Activated naive CD4-positive, alpha-beta T cell treated with anti-CD3 and anti-CD28 coated beads for 36 hours (primary cell): ENCODE measurements at places on chromosomes 1 and 21. TPM values are rescaled to one million over a fixed set of nuclear protein-coding genes. Genes with fewer than 3 reads are reported as not detected.

The GJB5 gene
- total RNA-seq, result not detected

The C1orf141 gene
- not detected for total RNA-seq

The CRNN gene
- not detected for total RNA-seq

The NUP210L gene
- total RNA-seq, result 0.02 TPM

The RNF186 gene
- not detected for total RNA-seq

The ELAVL4 gene
- not detected for total RNA-seq

The SLC6A9 gene
- 10.2 TPM for total RNA-seq

The ZNF683 gene
- not detected for total RNA-seq

The SLC25A34 gene
- total RNA-seq, result 0.43 TPM

The KCNJ15 gene
- total RNA-seq, result 0.60 TPM

The PDC gene
- total RNA-seq, result not detected

The KLHDC8A gene
- not detected for total RNA-seq

The ESRRG gene
- total RNA-seq, result not detected

The IRF6 gene
- total RNA-seq, result 0.48 TPM

The SYPL2 gene
- 0.05 TPM for total RNA-seq

The PEX11B gene
- 18.0 TPM for total RNA-seq

The OR2M3 gene
- not detected for total RNA-seq

The LAPTM5 gene
- total RNA-seq, result 205 TPM

The LUZP1 gene
- 13.7 TPM for total RNA-seq

The NBPF4 gene
- total RNA-seq, result not detected

The RHD gene
- total RNA-seq, result not detected

The TTLL7 gene
- not detected for total RNA-seq

The EPHA10 gene
- total RNA-seq, result 0.33 TPM

The KRTAP27-1 gene
- not detected for total RNA-seq

The NHLH2 gene
- not detected for total RNA-seq

The OVAAL gene
- not detected for total RNA-seq

The EXTL1 gene
- total RNA-seq, result not detected

The TNFSF4 gene
- 0.38 TPM for total RNA-seq

The C1orf87 gene
- total RNA-seq, result not detected

The RABGGTB gene
- total RNA-seq, result 158 TPM

The CHIA gene
- not detected for total RNA-seq

The LENEP gene
- 0.99 TPM for total RNA-seq
